ENCODE measurements at places on chromosomes 5 and 9.
A peak's percentile ranks its signal among the peaks of the same experiment; 100 is the strongest.

DNA sequence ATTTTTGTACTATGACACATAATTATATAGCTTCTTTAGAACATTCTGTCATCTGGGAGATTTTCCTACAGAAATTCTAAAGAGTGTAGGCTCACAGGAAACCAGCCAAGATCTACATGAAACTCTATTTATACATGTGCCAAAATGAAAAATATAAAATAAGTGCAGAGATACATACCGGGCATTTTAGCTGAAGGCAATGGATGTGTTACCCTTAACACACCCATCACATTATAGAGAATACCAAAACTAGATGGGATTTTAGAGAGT, 125.9 kb downstream of the TRIM32 start:
- DNase-seq = no peak

- no peak for DNase-seq
These were observed 15.4 kb downstream of the AOPEP start for GRCh38 chr9:94741866-94742265.

DNA sequence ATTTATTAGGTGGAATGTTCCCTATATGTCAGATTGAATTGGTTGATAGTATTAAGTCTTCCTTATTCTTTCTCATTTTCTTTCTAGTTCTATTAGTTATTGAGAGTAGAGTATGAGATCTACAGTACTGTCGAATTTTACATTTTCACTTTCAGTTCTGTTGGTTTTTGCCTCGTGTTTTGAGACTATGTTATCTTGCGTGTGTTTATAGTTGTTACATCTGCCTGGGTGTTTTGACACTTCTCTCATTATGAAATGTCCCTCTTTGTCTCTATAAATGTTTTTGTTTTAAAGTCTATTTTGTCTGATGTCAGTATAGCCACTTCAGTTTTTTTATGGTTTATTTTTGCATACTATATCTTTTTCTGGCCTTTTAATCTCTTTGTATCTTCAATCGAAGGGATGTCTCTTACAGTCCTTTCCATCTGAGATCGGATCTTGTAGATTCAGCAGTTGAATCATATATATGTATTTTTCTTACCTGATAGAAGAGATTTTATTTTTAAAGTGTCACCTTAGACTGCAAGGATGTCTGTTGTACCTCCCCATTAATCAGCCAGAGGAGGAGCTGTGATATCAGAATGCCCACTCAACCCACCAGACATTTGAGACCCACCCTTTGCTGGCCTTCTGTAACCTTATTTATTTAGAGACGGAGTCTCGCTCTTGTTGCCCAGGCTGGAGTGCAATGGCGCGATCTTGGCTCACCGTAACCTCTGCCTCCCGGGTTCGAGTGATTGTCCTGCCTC, 20.7 kb downstream of the EHMT1 start:
- no peak for DNase-seq

- DNase-seq = no peak
These were observed 6.2 kb downstream of the SKP2 start for GRCh38 chr5:36158144-36158543.

DNA sequence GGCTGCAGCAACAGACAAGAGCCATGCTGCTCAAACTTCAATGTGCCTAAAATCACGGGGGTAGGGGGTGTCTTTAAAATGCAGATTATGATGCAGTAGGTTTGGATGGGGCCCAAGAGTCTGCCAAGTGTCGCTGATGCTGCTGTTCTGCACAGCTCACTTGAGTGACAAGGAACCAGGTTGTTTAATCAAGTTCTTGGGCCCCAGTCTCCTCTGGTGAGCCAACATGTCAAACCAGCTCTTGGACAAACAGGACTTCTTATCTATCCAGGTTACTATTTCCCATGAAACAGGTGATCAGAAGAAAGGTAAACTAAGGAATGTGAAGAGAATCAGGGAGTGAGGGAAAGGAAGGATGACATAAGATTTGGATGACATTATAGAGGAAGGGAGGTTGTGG, 78.0 kb downstream of the APBA1 start:
- no peak for DNase-seq

DNA sequence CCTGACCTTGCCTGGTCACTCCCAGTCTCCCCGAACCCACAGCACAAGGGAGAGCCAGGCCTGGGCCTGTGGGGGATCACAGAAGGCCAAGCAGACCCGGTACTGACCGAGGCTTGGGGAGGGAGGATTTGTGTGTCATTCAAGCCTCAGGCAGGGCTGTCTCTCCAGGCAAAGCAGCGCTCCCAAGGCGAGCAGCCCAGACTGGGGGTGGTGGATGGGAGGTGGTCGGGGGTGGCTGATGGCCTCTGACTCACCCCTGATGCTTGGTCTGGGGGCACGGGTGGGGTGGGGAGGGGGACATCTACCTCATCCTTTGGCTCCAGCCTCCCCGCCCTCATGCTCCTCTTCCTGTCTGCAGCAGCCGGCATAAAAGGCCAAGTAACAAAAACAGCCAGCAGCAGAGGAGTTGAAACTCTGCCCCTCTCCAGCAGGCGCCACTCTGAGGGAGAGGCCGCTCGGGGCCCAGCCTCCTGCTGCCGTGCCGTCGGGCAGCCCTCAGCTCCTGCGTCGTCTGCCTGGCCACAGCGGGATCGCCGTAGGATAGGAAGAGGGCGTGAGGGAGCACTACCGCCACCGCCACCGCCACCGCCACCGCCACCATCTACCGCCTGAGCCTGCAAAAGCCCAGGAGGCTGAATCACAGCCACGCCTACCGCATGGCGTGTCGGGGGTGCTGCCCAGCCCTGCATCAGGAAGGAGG, 166.0 kb downstream of the OLFM1 start:
- no peak for DNase-seq

DNA sequence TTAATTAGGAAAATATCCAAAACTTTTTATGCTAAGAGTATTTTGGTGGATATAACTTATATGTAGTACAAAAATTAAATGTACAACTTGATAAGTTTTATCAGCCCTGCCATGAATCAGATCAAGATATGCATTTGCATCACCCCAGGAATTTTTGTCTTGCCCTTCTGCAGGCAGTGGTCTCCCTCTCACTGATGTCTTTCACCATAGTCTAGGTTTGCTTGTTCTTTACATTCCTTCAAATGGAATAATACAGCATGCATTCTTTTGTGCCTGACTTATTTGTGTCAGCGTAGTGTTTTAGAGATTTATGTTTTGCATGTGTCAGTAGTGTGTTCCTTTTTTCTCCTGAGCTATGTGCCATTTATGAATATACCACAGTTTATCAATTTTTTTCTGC, 36.4 kb downstream of the RNF180 start:
- DNase-seq = no peak

GRCh38 chr9:16272776-16273175, 597.7 kb downstream of the BNC2 start:
- no peak for DNase-seq

DNA sequence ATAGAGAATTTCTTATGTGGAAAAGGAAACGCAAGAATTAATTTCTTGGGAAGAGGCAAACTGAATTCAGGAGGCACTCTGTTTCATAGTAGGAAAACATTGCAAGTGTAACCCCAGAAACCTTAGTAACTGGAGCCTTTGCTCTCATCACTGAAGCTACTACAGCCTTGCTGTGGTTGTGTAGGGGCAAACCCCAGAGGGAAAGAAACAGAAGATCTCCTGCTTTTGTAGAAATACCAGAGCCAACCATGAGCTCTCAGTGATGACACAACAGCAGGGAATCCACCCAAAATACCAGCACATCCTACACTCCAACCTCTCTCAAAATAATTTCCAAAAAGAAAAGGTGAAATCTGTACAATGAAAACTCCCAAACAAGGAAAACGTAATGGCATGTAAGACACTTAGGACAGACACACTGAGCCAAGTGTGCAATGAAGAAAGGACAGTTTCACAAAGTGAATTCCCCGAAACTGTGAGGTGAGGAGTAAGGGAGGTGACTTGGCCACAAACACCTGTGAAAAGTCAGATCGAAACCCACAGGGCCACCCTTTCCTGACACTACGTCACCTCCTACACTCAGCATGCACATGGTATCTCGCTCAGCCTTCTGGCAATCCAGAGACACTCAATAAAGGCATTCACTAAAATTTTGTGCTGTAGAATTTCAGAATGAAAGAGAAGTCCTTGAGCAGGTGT, 8.5 kb upstream of the ACSL6 start:
- peak; percentile 67 for DNase-seq

- DNase-seq = no peak
These were observed 22.7 kb downstream of the ANXA2R start for GRCh38 chr5:43017428-43017815.

DNA sequence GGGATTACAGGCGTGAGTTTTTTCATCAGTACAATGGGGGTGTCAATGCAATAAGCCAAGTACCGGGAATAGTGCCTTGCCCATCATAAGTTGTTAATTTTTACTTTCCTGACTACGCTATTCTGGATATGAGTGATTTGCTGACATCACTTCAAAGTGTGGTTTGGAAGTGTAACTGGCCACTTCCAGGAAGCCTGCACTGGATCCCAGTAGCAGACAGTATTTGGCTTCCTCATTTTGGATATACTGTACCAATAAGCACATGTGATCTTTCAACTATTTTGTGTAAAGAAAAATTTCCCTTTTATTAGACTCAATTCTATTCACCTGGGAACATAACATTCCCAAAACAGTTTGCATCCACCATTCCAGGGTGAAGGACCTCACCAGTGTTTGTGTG, 417.7 kb upstream of the KLF4 start:
- no peak for DNase-seq

DNA sequence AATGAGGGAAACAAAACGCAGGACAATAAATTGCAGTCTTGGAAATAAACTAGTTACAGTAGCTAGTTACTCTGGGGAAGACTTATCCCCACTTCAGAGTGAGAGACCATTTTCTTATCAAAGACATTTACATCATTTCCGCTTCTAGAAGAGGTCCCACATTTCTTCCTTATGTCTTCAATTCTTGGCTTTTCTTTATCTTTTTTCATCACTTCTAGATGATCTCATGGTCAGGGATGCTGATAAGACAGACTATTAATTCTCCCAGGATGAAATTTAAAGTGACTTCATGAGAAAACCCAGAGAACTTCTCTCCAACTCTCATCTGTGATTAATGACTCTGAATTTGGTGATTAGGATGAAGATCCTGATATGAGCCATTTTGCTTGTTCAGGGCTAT, 229.1 kb downstream of the MTRR start:
- DNase-seq = no peak

DNA sequence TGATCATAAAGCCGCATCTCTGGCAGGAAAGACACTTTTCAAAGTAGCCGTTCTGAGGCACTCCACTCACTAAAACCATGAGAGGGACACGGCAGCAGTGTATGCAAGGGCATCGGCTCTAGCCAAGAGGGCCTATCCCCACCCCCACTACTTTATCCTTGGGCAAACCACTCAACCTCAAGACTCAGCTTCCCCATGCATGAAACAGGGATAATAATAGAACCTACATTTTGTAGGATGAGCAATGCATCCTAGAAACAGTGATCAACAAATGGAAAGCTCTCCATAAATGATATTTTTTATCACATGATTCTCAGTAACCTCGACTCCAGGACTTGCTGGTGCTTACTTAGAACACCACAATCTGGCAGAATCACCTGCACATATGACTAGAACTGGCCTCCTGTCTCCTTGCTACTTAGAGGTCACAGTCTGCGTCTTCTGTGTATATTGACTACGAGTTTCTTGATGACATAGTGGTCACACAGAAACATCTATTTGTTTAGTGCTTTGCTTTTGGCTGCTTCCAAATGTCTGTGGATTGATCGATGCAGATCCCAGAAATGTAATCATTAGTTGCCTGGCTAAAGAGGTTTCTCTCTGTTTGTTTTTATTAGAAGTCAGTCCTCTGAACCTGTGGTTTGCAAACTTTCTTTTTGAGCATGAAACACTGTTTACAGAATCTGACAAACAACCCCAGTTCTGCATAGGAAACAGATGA, 102.1 kb downstream of the LHFPL2 start:
- no peak for DNase-seq

- no peak for DNase-seq
These were observed 23.4 kb downstream of the SH3TC2 start for GRCh38 chr5:149039506-149039905.

GRCh38 chr9:19432473-19432872, 23.7 kb downstream of the ACER2 start:
- DNase-seq = no peak

DNA sequence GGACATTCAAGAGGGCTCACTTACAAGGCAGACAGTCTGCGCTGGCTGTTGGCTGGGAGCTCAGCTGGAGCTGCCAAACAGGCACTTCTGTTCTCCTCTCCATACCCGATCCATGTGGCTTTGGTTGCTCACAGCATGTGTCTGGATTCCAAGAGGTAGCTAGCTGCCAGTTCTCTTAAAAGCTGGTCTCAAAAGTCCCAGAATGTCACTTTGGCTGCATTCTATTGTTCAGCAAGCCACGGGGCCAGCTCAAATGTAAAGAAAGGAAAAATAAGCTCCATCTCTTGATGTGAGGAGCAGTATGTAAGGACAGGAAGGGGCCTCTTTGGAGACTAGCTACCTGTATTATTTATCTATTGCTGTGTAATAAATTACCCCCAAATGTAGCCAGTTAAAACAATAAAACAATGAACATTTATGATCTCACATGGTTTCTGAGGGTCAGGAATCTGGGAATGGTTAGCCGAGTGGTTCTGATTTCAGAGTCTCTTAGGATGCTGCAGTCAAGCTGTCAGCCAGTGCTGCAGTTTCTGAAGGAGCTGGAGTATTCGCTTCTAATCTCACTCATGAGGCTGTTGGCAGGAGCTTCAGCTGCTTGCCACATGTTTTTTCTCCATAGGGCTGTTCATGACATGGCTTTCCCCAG, 112.7 kb upstream of the CLINT1 start:
- no peak for DNase-seq

DNA sequence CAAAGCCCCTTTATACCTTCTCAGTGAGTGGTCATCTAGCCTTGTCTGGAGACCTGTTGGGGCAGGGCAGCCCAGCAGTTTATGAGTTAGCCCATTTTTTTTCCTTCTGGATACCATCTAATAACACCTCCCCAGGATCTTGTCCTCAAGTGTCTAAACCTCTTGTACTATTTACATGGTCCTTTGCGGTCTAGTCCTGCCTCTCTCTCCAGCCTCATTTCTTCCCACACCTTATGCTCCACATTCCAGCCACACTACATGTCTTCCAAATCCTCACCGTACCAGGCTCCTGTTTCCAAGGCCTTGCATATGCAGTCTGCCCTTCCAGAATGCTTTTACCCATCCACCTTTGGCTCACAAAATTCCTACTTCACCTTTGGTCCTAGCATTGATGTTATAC, 77.2 kb downstream of the ADRB2 start:
- no peak for DNase-seq

DNA sequence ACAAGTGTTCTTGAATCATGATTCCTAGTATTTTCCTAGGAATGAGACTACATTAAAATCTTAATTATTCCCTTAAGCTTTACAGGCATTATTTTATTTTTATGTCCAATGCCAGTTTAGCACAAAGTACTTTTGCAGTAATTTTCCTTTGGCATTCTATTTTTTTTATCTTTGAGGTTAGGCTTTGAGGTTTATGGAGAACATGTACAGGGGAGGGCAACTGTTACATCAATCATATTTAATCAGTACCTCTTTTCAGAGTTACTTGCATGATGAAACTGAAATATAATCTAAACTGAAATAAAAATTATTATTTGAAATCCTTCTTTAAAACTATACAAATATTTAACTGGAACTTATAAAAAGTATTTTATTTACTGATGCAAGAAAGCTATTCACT, 118.2 kb upstream of the MPDZ start:
- no peak for DNase-seq

GRCh38 chr5:174626369-174626920, 97.9 kb upstream of the MSX2 start:
- no peak for DNase-seq

All from activated CD4-positive, alpha-beta T cell treated with anti-CD3 and anti-CD28 coated beads for 4 hours (primary cell).